ENCODE measurements at places on chromosomes 7 and 10.

DNA sequence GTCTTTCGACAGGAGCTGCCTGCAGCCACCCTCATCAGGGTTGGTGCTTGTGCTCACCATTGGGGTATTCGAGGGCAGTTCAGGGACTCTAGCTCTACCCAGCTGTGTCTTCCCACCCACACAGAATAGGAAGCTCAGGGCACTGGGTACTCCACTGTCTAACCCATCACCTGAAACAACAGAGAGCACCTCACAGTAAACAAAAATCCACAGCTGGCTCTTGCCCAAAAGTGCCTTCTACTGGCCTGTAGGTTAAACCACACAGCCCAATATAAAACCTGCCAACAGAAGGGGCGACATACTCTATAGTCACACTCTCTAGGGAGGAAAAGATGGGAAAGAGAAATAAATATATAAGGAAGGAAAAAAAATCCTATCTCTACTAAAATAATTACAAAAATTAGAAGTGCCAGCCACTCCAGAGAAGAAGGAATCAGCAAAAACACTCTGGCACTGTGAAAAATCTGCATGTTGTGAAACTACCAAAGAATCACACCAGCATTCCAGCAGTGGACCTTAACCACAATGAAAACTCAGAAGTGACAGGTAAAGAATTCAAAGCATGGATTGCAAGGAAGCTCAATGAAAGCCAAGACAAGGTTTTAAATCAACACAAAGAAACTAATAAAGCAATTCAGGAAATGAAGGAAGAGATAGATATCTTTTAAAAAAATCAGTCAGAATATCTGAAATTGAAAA is 110.0 kb downstream of the HGF start:
- DNase-seq, result no peak

- no peak for DNase-seq
These were observed 62.3 kb downstream of the OSBPL3 start for GRCh38 chr7:24917510-24918239.

GRCh38 chr7:128067983-128068382 is 36.7 kb upstream of the LRRC4 start:
- DNase-seq, result no peak

DNA sequence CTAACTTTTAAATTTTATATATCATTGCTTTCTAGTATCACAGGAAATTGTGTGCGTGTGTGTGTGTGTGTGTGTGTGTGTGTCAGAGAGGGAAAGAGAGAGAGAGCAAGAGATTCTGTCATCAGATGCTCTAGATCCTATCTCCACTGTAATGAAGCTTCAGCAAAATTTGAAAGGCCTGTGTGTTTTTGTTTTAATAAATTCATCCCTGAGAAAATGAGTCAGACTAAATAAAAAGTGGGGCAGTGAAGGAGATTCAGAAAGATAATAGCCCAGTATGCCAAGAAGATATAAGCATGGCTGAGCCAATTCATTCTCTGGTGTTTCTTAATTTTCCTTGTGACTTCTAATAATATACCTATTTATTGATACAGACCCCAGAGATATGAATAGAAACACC is 184.2 kb upstream of the TMEM196 start:
- no peak for DNase-seq

DNA sequence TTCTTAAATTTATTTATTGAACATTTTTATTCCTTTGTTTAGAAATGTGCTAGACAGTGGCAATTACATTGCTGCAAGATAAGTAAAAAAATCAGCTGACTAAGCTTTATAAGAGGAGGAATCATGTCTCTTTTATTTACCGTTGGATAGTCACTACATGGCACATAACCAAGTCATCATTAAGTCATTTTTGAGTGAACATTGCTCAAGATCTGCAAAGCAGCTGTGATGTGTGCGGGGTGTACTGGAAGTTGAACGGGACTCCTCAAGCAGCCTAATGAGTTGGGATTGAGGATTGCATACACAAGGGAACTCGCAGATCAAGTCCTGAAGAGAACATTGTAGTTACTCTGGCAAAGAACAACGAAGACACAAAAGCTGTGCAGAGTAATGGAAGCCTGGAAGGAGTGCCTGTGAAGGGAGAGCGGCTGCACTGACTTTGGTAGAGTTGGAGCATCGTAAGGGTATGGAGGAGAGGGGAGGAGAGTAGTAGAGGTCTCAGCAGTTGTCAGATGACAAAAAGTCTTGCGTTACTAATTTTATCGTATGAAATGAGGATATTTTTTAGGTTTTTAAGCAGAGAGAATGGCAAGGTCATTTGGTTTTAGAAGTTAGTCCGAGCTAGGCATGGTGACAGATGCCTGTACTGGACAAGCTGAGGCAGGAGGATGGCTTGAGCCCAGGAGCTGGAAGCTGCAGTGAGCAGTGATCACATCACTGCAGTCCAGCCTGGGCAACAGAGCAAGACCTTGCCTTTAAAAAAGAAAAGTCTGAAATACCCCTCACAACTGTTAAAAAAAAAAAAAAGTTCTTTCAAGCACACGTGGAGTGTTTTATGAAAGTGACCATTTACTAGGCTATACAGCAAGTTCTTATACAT is 95.1 kb downstream of the BMPR1A start:
- DNase-seq, result no peak

DNA sequence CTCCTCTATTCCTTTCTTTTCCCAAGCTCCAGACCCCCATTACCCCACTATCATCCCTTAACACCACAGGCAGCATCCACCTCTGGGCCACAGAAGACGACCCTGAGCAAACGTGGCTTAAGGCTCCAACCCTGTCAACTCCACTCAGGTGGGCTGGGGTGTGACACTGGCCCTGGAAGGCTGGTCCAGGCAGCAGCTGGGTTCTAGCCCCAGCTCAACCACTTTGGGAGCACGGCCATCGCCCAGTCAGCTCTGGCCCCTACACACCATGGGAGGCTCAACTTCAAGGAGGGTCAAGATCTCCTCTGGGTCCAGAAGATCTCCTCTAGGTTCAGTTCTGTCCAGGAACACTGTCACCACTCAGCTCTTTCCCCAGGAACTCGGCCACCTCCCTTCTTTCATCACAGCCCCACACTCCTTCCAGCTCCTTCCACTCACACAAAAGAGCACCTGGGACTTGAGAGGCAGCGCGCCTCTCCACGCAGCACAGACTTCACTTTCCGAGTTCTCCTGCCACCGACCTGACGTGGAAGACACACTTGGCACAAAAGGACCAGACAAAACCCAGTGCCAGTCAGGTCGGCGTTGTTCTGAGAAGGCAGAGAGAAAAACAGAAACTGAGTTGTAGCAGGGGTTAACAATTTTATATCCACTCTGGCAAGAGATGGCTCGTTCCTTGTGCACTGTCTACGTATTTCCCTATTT is 84.1 kb downstream of the CTBP2 start:
- DNase-seq, result no peak

GRCh38 chr7:143042159-143042789 is 9.9 kb upstream of the OR6V1 start:
- DNase-seq, result no peak

GRCh38 chr10:32326119-32326518 is 20.8 kb downstream of the EPC1 start:
- no peak for DNase-seq

DNA sequence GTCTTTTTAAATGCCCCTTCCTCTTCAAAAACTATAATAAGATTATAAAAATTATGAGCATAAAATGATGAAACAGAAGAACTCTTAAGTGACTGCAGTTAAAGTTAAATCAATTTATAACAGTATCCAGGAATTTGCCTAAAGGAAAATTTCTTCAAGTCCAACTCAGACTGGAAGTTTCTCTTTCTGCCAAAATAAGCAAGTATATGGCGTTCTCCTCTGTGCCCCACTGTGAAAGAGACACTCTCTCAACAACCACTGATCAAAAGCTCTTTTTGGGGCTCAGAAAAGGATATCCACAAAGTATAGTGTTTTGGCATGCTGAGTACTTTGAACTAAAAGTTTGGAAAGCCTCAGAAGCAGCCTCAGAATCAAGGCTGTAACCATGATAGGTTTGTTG is 139.9 kb downstream of the SKIDA1 start:
- DNase-seq, result no peak

DNA sequence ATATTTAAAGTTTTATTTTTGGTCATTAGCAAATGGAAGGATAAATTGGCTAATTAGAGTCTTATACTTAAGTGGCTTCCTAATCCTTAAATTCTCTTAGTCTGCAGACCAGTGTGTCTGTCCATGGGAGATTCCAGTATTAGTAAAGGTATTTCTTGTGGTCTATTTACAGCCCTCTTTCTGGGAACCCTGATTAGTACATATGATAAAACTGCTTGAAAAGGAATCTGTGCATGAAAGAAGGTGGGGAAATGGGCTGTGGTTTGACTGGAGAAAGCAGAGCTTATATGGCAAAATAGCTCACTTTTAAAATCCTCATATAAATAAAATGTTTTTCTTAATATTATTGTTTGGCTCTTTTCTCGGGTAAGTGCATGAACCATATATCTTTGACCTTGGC is 124.5 kb upstream of the RHOBTB1 start:
- DNase-seq, result no peak

DNA sequence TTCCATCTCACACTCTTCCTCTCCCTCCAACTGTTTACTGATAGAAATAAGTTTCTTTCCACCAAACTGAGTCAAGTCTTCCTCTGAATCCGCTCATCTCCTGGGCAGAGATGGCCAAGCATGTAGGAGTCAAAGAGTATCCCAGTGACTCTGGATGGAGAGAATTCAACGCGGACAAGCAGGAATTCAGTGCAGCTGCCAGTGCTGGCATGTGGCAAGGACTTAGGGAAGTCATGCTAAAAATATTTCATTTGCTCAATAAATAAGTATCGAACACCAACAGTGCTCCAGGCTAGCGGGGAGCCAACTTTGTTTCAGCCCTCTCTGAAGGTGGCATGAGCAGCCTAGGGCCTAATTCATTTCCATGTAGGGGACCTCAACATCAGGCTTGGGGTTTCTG is 351.6 kb upstream of the ZMIZ1 start:
- no peak for DNase-seq

DNA sequence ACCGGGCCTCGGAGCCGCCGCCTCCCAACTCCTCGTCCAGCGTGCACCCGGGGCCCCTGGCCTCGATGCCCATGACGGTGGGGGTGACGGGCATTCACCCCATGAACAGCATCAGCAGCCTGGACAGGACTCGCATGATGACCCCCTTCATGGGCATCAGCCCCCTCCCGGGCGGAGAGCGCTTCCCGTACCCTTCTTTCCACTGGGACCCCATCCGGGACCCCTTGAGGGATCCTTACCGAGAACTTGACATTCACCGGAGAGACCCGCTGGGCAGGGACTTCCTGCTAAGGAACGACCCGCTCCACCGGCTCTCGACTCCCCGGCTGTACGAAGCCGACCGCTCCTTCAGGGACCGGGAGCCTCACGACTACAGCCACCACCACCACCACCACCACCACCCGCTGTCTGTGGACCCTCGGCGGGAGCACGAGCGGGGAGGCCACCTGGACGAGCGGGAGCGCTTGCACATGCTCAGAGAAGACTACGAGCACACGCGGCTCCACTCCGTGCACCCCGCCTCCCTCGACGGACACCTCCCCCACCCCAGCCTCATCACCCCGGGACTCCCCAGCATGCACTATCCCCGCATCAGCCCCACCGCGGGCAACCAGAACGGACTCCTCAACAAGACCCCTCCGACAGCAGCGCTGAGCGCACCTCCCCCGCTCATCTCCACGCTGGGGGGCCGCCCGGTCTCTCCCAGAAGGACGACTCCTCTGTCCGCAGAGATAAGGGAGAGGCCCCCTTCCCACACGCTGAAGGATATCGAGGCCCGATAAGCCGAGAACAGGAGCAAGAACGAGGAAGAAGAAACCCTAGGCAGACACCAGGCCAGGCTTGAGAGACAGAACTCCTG is 341.5 kb upstream of the GALNT17 start:
- DNase-seq, result no peak

DNA sequence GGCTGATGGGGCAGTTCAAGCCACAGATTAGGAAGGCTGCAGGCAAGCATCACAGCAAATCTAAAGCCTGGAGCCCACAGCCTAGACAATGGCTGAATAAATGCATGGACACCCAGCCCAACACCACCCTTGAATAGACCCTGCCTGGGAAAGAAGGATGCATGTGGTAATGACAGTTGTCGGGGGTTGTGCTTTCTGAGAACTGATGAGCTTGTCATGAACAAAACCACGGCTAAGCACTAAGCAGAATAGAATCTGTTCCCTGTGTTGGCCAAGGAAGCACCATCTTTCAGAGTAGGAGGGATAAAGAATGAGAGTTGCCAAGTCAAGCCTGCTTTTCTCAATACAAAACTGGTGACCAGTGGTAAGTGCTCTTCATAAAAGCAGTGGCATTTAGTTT is 66.1 kb upstream of the JCAD start:
- no peak for DNase-seq

GRCh38 chr10:22583683-22584082 is 130.7 kb downstream of the PIP4K2A start:
- no peak for DNase-seq

GRCh38 chr10:132248455-132249225 is 59.1 kb downstream of the STK32C start:
- DNase-seq, result peak; percentile 70

GRCh38 chr10:17208476-17208875 is 7.0 kb upstream of the TRDMT1 start:
- no peak for DNase-seq

- no peak for DNase-seq
These were observed 10.4 kb downstream of the HDAC9 start for GRCh38 chr7:18505870-18506460.

GRCh38 chr7:106721816-106722785 is 61.1 kb upstream of the CCDC71L start:
- no peak for DNase-seq

GRCh38 chr7:30306976-30307375 is 22.6 kb downstream of the ZNRF2 start:
- DNase-seq, result no peak

DNA sequence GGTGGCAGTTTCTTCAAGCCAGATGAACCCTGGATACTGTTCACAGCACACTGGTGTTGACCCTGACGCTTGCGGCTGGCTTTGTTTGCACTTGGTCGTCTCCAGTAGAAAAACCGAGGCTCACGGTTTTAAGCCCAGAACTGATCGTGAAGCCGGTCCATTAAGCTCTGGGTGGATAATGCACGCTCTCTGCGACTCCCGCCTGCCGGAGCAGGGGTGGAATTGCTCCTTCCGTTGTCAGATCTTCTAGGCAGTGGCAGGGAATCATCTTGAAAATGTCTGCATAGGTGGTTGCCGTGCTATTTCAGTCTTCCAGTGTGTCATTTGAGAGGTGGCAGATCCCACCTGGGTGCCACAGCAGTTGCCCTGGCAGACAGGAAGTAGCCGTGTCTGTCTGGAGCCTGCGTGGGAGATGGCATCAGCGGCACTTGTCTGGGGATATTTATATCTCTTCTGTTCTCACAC is 35.9 kb upstream of the AP5Z1 start:
- DNase-seq, result peak; percentile 68
